ENCODE measurements at places on chromosomes 6 and 20.

GRCh38 chr6:36289281-36289878 is 19.5 kb downstream of the PNPLA1 start:
- no peak for DNase-seq

- peak; percentile 81 for DNase-seq
Observed at GRCh38 chr6:108592371-108593337, 31.9 kb downstream of the FOXO3 start.

DNA sequence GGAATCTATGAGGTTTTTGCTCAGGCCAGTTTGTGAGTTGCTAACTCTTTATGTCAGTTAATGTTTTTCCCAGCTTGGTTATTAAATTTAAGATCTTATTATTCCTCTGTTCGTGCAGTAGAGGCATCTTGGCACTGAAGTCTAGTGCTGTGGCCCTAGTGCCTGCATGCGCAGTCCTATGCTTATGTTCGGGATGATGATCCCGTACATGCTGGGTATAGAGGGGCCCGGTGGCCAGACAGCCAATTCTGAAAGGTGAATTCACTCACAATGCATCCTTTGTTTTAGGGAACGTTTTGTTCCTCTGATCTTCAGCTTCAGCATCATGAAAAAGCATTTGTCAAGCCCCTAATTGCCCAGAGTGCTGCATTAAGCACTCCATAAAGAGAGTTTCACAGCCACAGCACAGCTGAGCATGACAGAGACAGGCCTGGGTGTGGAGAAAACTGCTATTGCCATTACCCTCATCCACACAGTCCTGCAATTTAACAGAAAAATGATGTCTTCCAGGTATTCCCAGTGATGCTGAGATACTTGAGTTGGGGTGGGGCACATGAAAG is 39.8 kb upstream of the BACH2 start:
- no peak for DNase-seq

DNA sequence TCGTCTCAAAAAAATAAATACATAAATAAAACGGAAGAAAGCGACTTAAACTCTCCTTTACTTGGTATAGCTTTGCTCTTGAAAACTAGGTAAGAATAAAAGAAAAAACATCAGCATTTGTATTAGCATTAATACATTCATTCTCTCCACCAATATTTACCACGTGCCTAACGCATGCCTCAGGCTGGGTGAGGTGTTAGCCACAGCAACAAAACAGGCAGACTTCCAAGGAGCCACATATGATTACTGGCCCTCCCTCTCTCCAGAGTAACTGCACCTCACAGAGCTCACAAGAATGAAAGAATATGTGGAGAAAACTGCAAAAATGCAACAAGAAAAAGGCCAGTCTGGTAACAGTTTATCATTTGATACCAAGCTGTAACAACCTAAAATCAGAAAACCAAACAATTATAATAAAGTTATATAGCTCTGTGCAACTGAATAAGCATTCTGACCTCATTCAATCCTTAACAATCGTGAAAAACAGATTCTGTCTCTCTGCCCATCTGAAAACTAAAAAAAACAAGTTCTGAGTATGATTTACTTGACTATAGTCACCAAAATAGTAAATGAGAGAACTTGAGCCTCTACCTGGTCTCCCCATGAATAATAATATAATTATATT is 5.2 kb downstream of the NAPB start:
- no peak for DNase-seq

- no peak for DNase-seq
Observed at GRCh38 chr6:159756508-159756907, 5.3 kb upstream of the ACAT2 start.

DNA sequence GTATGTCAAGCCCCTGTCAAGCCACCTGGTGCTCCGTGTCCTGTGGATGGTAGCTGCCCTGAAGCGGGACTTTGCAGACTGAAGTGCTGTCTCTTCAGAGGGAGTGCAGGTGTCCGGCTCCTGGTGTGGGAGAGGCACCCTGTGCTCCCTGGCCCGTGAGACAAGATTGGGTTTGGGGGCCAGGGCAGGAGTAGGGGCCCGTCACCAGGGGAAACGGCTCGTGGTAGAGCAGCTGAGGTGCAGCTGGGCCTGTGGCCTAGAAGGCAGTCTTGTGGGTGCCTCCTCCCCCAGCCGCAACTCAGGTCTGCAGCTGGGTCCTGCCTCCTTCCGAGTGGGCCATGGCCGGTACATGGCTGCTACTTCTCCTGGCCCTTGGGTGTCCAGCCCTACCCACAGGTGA is at the start of gene PTCRA:
Gene PTCRA, plus strand, starts transcription at position 322 of the 400 bp plus-strand sequence. Its CDS starts 17 bp downstream, at position 339.
- DNase-seq = no peak

DNA sequence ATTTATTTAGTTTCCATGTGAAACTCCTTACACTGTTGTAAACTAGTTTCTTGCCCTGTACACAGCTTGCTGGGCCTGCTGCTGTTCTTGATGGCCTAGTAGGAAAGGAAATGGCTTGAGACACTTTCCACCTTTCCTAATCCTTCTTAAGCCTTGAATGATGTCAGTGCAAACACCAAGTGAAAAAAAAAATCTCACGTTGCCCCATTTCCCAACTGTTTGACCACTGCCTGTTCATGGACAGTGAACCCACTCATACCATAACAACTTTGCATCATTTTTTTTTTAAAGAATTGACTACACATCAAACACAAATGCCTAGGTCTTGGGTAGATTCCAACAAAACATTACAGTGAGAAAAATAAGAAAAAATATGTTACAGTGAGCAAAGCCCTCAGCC is 653.6 kb upstream of the FLRT3 start:
- no peak for DNase-seq

DNA sequence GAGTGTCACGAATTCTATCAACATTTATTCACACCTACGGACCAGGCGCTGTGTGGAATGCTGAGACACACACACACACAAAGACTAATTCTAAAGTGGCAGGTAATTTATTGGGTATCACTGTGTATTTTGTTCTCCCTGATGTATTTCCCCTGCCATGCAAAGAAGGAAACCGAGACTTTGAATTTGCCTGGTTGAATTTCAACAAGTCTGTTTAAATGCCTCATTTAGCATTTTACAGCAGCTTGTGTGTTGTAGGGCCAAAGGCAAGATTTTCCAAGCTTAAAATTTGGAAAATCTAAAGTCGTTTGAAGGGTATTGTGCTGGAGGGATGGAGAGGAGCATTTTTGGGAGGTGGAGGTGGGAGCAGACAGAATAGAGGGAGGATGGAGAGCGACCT is 274.4 kb upstream of the ZFP64 start:
- DNase-seq = no peak

DNA sequence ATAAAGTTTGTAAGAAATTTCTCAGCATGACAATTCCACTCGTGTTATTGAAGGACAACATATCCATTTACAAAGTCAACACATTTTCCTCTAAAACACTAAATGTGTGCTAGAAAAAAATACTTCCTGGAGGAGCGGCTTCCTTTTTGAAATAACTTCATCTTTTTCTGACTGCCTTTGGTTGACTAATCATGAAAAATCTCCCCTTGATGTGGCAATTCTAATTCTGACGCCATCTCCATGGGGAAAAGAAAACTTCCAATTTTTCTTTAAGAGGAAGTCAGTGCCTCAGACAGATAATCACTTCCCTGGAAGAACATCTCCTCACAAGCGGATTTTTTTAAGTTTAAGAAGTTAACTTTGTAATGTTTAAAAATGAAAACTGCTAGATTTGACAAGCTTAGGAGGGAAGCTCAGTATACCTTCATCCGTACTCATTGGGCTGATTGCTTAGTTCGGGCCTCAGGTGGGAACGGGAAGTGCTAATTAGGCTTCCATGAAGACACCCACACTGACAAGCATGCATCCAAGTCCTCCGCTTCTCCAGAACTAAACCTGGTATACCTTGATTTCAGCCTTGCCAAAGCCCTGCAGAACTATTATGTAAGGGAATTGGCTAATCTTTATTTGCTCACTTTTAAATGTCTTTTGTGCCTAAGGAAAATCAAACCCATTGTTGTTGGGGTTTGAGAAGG is 35.1 kb upstream of the DUSP22 start:
- no peak for DNase-seq

- DNase-seq = no peak
Observed at GRCh38 chr6:117156741-117157140, 108.6 kb upstream of the VGLL2 start.

DNA sequence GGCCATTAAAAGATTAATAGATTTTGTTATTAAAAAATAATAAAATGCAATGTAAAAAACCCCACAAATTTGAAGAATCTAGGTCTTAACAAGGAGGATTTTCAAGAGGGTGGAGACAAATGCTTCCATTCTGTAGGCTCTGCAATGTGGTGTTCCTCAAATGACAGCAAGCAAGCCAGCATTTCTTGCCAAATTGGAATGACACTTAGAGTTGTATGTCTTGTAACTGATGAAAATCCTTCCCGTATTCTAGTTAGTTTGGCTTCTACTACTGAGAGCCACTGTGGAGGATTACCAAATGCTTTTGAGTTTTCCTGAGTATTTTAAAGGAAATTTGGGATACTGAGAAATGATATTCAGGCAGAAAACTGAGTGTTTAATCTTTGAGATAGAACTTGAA is 1225.5 kb upstream of the CITED2 start:
- no peak for DNase-seq

DNA sequence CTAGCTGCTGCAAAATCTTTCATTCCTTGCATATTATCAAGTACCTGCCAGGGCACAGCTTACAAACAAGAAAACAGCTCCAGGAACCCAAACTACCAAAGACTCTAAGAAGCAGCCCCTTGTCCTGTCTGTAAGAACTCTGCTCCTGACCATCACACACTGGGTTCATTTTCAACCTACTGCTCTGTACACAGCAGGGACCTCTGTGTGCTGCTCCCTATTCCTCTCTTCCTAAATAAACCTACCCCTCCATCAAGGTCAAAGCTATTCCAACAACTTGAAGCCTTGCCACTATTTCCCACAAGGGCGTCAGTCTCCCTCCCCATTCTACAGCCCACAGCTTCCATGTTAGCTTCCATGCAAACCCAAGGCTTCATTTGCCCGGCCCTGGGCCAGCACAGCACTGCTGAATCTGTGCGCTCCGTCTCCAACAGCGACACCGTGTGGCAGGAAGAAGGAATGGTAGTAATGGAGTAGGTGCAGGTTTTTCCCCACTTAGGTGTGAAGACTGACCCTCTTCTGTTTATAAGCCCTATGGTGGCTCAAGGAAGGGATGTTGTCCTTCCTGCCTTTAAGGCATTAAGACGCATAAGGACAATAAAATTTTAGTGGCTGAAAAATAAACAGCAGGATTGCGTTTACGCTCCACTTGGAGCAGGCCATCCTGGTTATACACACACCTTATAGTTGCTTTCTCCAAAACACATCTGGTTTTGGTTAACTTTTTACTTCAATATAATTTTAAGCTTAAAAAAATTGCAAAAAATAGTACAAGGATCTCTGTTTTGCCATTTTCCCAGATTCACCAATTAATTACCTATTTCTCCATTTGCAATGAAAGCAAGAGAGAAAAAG is 115.2 kb upstream of the NXT1 start:
- no peak for DNase-seq

GRCh38 chr6:8750627-8751026 is 315.3 kb upstream of the SLC35B3 start:
- DNase-seq = no peak

DNA sequence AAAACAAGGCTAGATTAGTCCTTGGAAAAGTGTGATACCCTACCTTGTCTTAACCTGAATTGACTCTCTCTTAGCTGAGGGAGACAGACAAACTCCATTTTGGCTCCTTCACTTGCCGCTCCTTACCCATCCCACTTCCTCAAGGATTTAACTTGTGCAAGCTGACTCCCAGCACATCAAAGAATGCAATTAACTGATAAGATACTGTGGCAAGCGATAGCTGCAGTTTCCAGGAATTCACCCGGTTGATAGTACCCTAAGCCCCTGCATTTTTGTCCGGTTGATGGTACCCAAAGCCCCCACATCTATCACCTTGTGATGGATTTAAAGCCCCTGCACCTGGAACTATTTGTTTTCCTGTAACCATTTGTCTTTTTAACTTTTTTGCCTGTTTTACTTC is 1.9 kb upstream of the SERINC3 start:
- no peak for DNase-seq

DNA sequence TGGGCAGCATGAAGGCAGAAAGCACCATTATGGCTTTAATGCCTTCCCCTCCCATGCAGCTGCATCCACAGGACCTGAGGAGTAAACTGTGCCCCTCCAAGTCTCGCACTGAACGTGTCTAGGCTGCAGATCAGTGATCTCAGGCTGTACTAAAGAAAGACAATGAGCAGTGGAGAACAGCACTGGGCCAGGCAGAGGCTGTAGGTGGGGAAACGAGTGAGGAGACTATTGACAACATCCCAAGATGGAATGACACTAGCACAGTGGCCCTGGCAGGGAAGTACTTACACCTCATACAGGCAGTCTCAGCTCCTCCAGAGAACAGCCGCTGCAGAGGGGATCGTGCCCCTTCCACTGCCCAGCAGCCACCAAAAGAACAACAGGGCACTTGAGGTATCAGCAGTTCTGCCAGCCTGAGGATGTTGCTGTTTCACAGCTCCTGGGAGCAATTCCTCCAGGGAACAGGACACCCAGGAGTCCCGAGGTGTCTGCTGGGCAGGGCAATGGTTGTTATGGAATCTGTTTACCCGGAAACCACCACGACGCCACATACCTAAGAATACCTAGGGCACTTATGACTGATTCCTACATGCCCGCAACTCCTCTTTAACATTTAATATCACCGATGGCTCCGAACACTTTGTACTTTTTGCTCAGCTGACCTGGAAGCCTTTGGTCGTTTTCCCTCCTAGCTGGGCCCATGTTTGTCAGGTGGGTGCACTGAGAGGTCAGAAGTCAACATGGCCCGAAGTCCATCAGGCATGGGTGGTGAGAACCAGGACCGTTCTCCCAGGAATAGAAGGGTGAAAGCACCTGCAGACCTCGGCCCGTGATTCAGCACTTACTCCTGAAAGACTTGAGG is 79.1 kb downstream of the SLC22A23 start:
- no peak for DNase-seq

DNA sequence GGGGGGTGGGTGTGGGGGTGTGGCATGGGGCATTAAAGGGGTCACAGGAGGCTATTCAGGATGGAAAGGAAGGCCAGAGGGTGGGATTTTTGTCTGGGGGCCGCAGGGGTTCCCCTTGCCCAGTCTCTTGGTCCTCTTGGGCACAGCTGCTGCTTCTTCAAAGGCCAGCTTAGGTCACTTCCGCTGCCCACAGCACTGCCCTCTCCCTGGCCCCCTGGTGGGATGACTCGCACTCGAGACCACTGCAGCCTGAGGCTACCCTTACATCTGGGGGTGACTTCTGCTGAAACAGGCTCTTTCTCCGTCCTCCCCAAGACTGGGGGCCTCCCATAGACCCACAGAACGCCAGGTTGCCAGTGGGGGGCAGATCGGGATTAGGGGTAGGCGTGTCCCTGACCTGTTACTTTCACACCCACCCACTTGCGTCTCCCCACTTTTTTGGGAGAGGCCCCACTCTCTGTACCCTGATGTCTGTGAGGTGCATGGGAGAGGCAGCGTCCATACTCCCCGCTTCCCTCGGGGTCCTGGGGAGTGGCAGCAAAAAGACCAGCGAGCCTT is 1.3 kb downstream of the LKAAEAR1 start:
- no peak for DNase-seq

GRCh38 chr6:145736661-145737144 is 1.4 kb upstream of the EPM2A start:
- no peak for DNase-seq

GRCh38 chr20:59676851-59677182 is 72.5 kb downstream of the PHACTR3 start:
- no peak for DNase-seq

GRCh38 chr6:38218235-38218634 is 398.7 kb downstream of the ZFAND3 start:
- no peak for DNase-seq
